ENCODE measurements at places on chromosomes 1 and 21.
A peak's percentile ranks its signal among the peaks of the same experiment; 100 is the strongest.

GRCh38 chr1:47866601-47867437 is 130.4 kb downstream of the TRABD2B start:
- no peak for DNase-seq

GRCh38 chr21:20946701-20947100 is 51.5 kb upstream of the NCAM2 start:
- no peak for DNase-seq

DNA sequence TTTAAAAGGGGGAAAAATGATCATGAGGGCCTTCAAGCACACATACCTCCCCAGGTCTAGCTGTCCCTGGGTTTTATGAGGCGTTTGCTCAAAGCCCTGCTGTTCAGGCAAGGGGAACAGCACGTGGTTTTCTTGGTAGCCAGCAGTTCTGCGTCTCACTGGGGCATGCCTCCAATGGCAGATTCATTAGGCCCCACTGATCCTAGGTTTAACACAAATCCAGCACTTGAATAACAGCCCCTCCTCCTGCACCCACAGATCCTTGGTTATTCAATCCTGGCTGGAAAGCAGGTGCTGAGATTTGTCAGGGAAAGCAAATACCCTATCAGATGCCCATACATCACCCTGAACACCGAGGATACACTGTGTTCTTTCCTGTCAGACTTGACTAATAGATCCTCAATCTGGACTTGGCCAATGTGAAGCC is 106.4 kb downstream of the ZC3H11B start:
- no peak for DNase-seq

- no peak for DNase-seq
Measured at GRCh38 chr1:9286556-9286955, 6.1 kb upstream of the SPSB1 start.

- no peak for DNase-seq
Measured at GRCh38 chr1:204373911-204374310, 14.2 kb upstream of the PLEKHA6 start.

- DNase-seq, result no peak
Measured at GRCh38 chr21:28749536-28749935, 243.1 kb downstream of the LTN1 start.

- DNase-seq, result no peak
Measured at GRCh38 chr1:52899445-52899894, 22.1 kb downstream of the ECHDC2 start.

DNA sequence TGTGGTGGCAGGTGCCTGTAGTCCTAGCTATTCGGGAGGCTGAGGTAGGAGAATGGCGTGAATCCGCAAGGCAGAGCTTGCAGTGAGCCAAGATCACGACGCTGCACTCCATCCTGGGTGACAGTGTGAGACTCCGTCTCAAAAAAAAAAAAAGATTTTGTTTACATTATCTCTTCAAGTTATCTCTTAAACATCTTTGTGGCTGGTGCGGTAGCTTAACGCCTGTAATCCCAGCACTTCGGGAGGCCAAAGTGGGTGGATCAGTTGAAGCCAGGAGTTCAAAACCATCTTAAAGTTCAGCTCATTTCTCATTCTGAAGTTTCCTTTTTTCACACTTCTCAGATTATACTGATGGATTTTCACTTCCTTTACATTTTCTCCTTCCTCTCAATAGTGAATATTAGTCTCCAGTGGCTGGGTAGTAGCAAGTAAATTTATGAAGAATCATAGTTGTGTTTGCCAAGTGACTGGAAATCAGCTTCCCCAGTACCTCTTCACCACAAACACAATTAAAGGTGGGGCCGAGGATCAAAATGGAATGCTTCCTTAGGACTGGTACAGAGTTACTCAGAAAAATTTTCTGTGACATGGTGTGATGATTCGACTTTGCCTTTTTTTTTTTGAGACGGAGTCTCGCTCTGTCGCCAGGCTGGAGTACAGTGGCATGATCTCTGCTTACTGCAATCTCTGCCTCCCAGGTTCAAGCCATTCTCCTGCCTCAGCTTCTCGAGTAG is 13.8 kb downstream of the PIP5K1A start:
- no peak for DNase-seq

DNA sequence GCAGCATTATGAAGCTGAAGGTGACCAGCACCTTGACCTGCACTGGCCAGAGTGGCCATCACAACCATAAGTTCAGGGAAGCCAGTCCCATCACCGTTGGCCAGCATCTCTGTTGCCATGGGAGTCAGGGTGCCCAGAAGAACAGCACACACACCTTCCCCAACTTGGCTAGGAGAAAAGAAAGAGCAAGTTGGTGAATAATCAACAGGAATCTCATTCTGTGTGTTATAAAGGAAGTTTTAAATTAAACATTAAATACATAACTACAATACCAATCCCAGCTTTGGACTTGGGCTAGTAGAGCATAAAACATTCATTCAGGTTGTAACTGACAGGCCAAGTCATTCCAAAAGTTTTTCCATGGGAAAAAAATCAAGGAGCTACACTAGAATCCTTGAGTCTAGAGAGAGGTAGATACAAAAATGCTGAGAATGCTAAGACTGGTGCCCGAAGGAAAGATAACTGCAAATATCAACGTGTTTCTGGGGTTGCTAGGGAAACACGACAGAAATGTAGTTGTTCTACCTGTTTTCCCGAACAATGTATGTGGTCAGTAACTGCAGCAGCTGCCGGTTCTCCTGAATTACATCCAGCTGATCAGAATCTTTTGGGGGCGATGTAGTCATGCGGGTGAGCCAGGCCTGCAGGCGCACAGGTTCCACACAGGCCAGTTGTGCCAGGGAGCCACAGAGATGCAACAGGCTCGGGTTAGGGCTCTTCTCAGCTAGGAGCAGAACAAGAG is 45.6 kb downstream of the UBR4 start:
- no peak for DNase-seq

DNA sequence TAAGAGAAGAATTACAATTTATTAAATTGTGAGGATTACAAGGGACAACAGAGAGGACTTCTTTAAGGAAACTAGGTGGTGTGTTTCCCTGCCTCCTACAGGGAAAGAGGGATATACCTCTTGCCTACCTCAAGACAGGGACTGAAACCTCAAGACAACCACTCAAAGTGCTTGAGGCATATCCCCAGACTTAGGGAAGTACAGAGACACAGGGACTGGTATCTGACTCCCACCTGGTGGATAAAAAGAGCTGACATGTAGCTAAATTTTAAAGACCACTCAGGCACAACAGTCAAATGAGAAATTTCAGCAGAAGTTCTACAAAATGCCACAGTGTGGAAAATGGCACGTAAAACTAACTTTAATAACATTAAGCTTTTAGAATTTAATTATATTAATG is 21.3 kb downstream of the DENND2C start:
- DNase-seq, result no peak

DNA sequence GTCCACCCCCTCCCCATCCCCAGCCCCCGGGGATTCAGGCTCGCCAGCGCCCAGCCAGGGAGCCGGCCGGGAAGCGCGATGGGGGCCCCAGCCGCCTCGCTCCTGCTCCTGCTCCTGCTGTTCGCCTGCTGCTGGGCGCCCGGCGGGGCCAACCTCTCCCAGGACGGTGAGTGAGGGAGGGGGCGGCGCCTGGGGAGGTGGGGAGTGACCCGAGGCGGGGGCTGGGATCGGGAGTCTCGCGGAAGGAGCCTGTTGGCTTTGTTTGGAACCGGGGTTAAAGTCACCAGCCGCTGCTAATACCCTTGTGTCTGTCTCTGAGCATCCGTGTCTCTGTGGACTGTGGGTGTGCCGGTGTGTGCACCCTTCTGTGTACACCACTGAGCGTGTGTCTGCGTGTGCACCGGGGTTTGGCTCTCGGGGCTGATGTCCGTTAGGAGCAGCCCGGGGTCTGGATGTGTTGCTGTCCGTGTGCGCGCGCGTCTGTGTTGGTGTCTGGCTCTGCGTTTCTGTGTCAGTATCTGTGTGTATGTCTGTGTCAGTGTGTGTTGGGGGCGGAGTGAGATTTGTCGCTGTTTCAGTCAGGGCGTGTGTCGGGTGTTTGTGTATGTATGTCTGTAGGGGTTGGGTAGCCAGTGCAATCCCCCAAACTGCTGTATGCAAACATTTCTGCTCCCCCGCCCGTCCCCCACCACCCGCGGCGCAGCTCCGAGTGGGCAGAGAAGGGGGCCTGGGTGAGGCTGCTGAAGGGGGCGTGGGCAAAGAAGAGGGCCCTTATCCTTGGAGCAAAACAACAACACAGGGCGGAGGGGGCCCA is 480 bp downstream of the CADM3 start:
- peak; percentile 18 for DNase-seq

DNA sequence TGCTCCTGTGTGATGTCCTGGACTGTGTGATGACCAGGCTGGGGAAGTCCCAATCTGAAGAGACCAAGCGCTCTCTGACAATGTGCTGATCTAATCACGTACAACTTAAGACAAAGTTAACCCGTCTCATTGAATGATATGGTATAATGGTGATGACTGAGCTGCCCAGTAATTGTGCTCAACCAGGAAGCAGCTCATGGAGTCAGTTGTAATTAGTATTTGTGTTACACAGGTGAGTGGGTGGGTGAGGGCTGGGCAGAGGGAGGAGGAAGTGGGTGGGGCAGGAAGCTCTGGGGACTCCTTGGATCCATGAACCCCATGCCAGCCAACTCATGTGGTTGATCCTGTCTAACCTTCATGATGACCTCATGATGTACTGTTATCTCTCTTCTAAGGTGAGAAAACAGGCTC is 8.7 kb upstream of the ECE1 start:
- DNase-seq, result no peak

DNA sequence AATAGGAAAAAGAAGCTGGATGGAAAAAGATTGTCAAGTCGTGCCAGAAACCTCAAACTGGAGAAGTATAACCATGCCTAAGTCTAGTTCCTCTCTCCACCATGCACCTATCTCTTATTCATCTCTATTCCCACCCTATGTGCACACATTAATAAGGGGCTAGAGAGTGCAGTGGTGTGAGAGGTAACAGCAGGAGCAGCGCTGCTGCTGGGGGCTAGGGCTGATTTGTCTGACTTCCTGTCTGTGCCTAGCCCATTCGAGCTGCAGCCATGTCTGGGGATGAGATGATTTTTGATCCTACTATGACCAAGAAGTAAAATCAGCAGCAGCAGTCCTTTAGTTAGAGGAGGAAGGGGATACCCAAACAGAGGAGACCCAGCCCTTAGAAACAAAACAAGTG is 43.0 kb downstream of the TRIM33 start:
- DNase-seq, result no peak

GRCh38 chr1:46802081-46802480 is 3.2 kb downstream of the CYP4B1 start:
- no peak for DNase-seq

DNA sequence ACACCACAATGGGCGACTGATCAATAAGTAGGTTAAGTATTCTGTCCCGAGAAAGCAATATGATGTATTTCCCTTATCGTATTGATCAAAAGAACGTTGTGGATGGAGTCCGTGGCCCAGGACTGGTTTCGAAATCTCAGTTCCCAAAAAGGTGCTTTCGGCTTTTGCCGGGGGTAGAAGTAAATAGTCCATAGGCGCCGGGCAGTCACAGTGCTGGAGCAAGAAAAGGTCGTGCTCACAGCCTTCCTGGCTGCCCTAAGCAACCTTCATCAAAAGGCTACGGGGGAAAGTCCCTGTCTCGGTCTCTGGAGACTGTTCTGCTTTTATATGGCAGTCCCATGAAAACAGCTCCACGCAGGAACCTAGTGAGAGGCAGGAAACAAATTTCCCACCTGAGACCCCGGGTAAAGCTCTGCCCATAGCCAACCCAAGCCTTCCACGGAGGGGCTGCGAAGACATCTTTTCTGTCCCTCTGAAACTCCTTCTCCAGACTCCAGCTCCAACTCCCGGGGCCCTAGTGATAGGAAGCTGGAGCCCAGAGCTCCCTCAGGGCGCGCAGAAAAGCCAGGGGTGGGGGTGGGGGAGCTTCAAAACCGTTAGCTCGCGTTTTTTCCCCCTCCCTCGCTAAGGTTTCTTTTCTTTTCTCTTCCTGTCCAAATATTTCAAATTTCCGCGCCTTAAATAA is 7.0 kb downstream of the CDKN2C start:
- peak; percentile 76 for DNase-seq

GRCh38 chr1:181104042-181104789 is 15.7 kb downstream of the IER5 start:
- no peak for DNase-seq

GRCh38 chr1:113540335-113540734 is 150.0 kb downstream of the MAGI3 start:
- DNase-seq, result no peak

GRCh38 chr1:95640746-95641145 is 406.7 kb downstream of the RWDD3 start:
- DNase-seq, result no peak

DNA sequence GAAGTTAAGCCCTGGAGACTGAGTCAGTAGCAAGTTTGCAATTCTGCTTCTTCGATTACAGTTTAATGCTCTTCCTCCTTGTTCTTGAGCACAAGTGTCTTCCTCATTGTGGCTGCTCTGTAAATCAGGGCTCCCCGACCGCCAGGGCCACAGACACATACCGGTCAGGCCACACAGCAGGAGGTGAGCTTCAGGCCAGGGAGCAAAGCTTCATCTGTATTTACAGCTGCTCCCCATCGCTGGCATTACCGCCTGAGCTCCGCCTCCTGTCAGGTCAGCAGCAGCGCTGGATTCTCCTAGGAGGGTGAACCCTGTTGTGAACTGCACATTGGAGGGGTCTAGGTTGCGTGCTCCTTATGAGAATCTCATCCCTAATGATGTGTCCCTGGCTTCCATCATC is 1.7 kb upstream of the TRAPPC10 start:
- DNase-seq, result no peak

DNA sequence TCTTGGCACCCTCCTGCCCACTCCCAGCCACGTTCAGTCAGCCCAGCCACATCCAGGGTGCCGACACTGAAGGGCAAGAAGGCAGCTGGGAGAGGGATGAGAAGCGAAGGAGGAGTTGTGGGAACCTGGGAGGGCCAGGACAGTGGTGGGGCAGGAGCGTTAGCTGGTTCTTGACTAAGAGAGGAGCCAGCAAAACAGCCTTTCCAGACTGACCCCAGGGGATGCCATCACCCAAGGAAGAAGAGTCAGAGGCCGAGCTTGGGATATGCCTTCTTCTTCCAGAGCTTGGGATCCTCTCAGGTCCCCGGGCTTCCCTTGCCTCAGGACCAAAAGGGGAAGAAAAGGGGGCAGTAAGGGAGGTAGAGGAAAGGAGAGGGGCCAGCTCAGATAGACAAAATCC is 7.2 kb downstream of the INKA2 start:
- no peak for DNase-seq

- DNase-seq, result no peak
Measured at GRCh38 chr1:17356387-17357026, 15.5 kb upstream of the PADI6 start.

GRCh38 chr1:36773827-36774541 is 260.3 kb downstream of the GRIK3 start:
- no peak for DNase-seq

Measured in EL (cell line).